ENCODE measurements at places on chromosomes 6 and 20. TPM values are rescaled to one million over a fixed set of nuclear protein-coding genes. Genes with fewer than 3 reads are reported as not detected.

GRCh38 chr20:61640871-61641245 is 388.8 kb downstream of the CDH4 start:
- DNase-seq, result no peak
- no peaks in the 10 kb centered on the region for H3K4me1 ChIP-seq
- no peak overlapping the region for H3K4me3 ChIP-seq
- no peaks in the 10 kb centered on the region for H3K36me3 ChIP-seq
- no peaks in the 10 kb centered on the region for H3K27me3 ChIP-seq

GRCh38 chr6:93801101-93801847 is 381.9 kb upstream of the EPHA7 start:
- no peak for DNase-seq
- no peak overlapping the region for H3K4me3 ChIP-seq
- H3K36me3 ChIP-seq, result no peaks in the 10 kb centered on the region
- no peak overlapping the region for H3K27ac ChIP-seq
- no peaks in the 10 kb centered on the region for H3K27me3 ChIP-seq

DNA sequence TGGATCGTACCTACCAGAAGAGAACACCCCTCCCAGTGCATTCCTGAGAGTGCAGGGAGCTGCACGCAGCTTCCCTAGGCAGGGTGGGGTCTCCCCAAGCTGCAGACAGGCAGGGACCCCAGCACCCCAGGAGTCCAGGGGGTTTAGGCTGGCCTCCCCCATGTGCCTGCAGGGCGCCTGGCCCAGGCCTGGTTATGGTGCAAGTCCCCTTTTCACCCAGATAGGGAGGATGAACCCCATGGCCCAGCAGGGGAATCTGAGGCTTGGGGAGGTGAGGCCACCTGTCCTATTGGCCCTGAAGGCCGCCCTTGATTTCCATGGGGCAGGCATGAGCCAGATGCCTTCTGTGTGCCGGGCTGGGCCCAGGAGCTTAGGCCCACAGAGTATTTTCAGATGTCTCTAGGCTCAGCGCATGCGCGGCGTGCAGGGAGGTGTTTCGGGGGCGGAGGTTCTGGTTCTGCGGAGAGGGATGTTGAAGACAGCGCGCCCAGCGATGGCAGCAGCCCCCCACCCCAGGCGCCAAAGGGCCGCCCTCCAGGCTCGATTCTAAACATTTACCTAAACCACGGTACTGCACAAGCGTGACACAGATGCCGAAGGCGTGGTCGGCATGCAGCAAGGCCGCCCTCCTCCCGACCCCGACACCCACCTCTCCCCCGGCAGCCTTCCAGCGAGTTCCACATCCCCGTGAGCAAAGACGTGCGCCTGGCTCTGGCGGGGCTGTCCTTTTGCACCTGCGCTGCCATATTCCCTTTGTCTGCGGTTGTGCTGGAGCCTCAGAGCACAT is 29.4 kb downstream of the COL20A1 start:
- H3K27ac ChIP-seq, result no peak overlapping the region
- H3K36me3 ChIP-seq, result no peaks in the 10 kb centered on the region

DNA sequence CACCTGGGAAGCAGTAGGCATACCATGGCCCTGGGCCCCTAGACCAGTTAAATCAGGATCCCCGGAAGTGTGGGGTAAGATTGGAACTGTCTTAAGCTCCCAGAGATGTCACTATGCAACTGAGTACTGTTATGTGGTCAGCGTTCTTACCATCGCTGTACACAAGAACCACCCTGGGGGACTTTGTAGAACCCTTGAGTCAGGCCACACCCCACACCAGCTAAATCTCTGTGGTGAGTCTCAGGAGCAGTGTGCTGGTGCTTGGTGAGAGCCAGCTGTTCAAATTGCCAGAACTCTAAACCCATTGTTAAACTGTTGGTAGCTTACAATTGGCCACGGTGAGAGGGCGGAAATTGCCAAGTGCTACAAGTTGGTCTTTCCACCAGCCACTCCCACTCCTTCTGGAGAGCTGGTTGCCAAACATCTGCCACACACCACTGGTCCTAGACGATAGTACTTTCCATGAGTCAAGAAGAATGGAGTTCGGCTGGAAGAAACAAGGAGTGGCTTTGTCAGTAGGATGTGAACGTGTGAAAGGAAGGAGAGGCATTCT is 80.5 kb upstream of the SYNDIG1 start:
- DNase-seq, result no peak
- H3K4me1 ChIP-seq, result peaks cover 13% of the 10 kb centered on the region
- no peaks in the 10 kb centered on the region for H3K27me3 ChIP-seq
- no peak overlapping the region for H3K4me3 ChIP-seq
- no peak overlapping the region for H3K27ac ChIP-seq

GRCh38 chr6:93927731-93928130 is 508.4 kb upstream of the EPHA7 start:
- DNase-seq, result no peak
- H3K27me3 ChIP-seq, result no peaks in the 10 kb centered on the region
- no peak overlapping the region for H3K27ac ChIP-seq
- no peak overlapping the region for H3K4me3 ChIP-seq
- H3K36me3 ChIP-seq, result no peaks in the 10 kb centered on the region
- no peaks in the 10 kb centered on the region for H3K4me1 ChIP-seq

GRCh38 chr6:110449541-110449895 is 26.9 kb downstream of the SLC22A16 start:
- H3K4me3 ChIP-seq, result no peak overlapping the region
- no peaks in the 10 kb centered on the region for H3K36me3 ChIP-seq
- peaks cover 11% of the 10 kb centered on the region for H3K27me3 ChIP-seq
- no peaks in the 10 kb centered on the region for H3K4me1 ChIP-seq

- no peaks in the 10 kb centered on the region for H3K4me1 ChIP-seq
- no peak overlapping the region for H3K27ac ChIP-seq
- no peak for DNase-seq
- H3K36me3 ChIP-seq, result peaks cover 18% of the 10 kb centered on the region
These were observed 277.0 kb downstream of the CDKAL1 start for GRCh38 chr6:20811109-20811761.

DNA sequence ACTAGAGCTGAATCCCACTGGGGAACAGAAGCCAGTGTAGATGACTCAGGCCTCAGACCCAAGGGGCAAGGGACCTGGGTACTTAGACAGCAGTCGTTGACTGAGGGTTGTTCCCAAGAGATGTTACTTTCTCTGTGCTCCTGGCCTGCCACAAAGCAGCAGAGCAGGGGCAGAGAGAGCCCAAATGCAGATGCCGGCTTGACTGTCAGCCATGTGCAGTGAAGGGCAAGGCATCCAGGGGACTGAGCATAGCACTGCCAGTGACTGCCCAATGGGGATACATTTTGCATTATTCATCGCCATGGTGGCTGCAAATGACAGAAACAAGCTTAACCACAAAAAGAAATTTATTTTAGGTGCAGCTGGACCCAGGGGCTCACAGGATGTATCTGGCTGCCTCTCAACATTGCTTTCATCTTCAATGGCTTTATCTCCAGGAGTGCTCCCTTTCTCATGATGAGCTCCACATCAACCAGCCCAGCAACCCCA is 7.6 kb upstream of the TP53RK start:
- no peak for DNase-seq
- peaks cover 4% of the 10 kb centered on the region for H3K4me1 ChIP-seq
- H3K36me3 ChIP-seq, result no peaks in the 10 kb centered on the region
- no peak overlapping the region for H3K4me3 ChIP-seq
- peaks cover 7% of the 10 kb centered on the region for H3K27me3 ChIP-seq

DNA sequence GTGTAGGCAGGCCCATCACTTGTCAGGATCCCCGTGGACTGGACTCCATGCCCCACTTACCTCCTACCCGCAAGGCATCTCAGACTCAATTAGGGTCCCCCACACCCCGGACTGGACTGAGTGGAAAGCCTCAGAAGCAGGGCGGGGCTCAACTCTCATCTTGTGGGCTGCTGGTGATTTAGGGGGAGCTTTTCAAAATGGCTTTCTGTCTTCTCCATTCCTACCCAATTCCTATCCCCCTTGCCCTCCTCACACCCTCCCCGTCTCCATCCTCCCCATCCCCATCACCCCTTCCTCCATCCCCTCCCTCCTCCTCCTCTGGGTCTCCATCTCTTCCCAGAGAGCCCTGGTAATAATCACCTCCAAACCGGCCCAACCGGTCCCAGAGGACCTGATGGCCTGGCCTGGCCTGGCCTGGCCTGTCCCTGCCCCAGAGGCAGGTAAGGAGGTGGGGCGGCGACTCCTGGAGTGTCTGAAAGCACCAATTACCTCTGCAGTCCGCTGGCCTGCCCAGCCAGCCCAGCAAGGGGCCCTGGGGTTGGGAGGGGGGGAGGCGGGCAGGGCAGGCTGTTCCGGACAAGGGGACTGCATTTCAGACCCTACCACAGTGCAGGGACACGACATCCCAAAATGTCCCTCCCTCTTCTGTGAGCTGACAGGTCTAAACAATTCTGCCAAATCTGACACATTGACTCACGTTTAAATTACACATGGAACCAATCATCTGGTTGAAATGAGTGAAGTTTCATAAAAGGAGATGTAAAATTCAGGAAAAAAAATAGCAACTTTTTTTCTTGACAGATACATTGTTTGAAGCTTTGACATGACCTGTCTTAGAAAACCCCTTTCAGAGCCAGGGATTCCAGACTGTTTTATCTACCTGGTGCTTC is 24.8 kb downstream of the MAFB start:
- H3K27ac ChIP-seq, result no peak overlapping the region
- H3K4me3 ChIP-seq, result no peak overlapping the region
- H3K36me3 ChIP-seq, result no peaks in the 10 kb centered on the region
- DNase-seq, result no peak
- H3K27me3 ChIP-seq, result peaks cover 2% of the 10 kb centered on the region
- H3K4me1 ChIP-seq, result no peaks in the 10 kb centered on the region

- H3K27ac ChIP-seq, result no peak overlapping the region
- no peak for DNase-seq
- H3K4me1 ChIP-seq, result peaks cover 57% of the 10 kb centered on the region
- H3K36me3 ChIP-seq, result peaks cover 10% of the 10 kb centered on the region
- no peaks in the 10 kb centered on the region for H3K27me3 ChIP-seq
These were observed 518.9 kb upstream of the JARID2 start for GRCh38 chr6:14726816-14727493.

- H3K36me3 ChIP-seq, result no peaks in the 10 kb centered on the region
- DNase-seq, result no peak
- no peak overlapping the region for H3K27ac ChIP-seq
- no peaks in the 10 kb centered on the region for H3K4me1 ChIP-seq
- H3K27me3 ChIP-seq, result peaks cover 5% of the 10 kb centered on the region
These were observed 10.7 kb downstream of the TBXT start for GRCh38 chr6:166156942-166157341.

DNA sequence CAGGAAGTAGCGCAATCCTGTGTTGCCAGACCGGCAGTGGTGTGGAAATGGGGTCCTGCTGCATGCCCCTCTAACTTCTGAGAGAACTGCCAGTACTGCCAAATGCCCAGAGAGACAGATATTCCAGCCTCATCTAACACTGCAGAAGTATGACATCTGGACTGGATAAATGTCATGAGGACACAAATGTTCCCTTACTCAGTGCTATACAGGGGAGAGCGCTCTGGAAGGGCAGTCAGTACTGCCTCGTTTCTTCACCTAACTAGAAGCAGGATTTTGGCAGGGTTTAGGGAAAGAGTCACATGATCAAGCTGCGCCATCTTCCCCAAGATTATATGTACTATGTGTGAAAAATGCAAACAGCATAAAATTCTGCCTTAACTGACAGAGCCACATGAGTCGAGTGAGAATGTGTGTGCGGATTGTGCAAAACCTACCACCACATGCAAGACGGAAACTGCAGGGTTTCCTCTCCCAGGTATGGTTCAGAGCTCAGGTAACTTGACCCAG is 59.7 kb downstream of the B4GALT5 start:
- H3K4me1 ChIP-seq, result peaks cover 12% of the 10 kb centered on the region
- no peak overlapping the region for H3K27ac ChIP-seq
- no peak for DNase-seq
- no peak overlapping the region for H3K4me3 ChIP-seq
- H3K36me3 ChIP-seq, result peaks cover 40% of the 10 kb centered on the region

DNA sequence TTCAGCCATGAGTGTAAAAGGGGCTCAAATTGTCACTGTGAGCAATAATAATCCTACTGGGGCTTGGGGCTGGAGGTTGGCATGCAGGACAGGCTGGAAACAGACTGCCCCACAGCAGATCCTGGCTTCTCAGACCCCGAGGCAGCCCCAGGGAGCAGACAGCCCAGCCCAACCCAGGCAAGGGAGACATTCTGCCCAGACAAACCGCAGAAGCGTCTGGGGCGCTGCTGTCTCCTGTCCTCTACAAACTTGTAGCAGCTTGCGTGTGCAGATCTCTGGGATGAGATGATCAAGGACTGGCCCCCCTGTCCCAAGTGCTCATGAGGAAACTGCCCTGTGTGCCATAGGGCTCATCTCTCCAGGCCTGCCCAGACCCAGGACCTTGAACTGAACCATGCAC is 84.6 kb downstream of the MAFB start:
- H3K4me1 ChIP-seq, result no peaks in the 10 kb centered on the region
- H3K36me3 ChIP-seq, result no peaks in the 10 kb centered on the region
- H3K4me3 ChIP-seq, result no peak overlapping the region
- DNase-seq, result peak; percentile 33
- H3K27ac ChIP-seq, result no peak overlapping the region

GRCh38 chr6:161631676-161632194 is 357.9 kb upstream of the AGPAT4 start:
- DNase-seq, result no peak
- no peaks in the 10 kb centered on the region for H3K27me3 ChIP-seq
- no peak overlapping the region for H3K27ac ChIP-seq
- H3K36me3 ChIP-seq, result no peaks in the 10 kb centered on the region
- H3K4me1 ChIP-seq, result no peaks in the 10 kb centered on the region

DNA sequence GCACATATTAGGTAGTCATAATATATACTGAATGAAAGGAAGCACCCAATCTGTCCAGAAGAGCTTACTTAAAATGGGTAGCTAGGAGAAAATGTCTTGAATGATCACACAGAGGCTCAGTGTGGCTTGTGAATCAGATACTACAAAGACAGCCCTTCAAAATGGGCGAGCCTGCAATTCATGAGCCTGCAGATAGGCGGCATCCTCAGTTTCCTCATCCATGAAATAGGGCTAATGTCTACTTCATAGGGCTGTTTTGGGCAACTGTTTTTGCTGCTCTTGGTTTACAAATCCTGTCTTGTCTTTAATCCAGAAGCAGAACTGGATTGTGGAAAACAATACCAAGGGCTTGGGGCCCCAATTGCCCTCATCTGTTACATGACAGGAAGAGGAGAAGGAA is 129.3 kb upstream of the KCNK16 start:
- no peaks in the 10 kb centered on the region for H3K4me1 ChIP-seq
- H3K36me3 ChIP-seq, result no peaks in the 10 kb centered on the region
- H3K27me3 ChIP-seq, result no peaks in the 10 kb centered on the region
- H3K4me3 ChIP-seq, result no peak overlapping the region
- no peak overlapping the region for H3K27ac ChIP-seq
- peak; percentile 60 for DNase-seq

TREML1 gene
- not detected for total RNA-seq

SMOC2 gene
- total RNA-seq, result not detected

CGA gene
- total RNA-seq, result not detected

MLIP gene
- not detected for total RNA-seq

ADGRB3 gene
- total RNA-seq, result not detected

EEF1A2 gene
- total RNA-seq, result 0.28 TPM

LY86 gene
- total RNA-seq, result 1.2 TPM

TGM3 gene
- not detected for total RNA-seq

APCDD1L gene
- total RNA-seq, result not detected

IL17A gene
- total RNA-seq, result not detected

C20orf202 gene
- total RNA-seq, result 0.12 TPM

PCMTD2 gene
- 34.6 TPM for total RNA-seq

ORC3 gene
- 38.6 TPM for total RNA-seq

PHACTR1 gene
- 0.26 TPM for total RNA-seq

RPS10 gene
- 1,689 TPM for total RNA-seq

NFATC2 gene
- 65.0 TPM for total RNA-seq

IRAK1BP1 gene
- 3.6 TPM for total RNA-seq
